ENCODE measurements at places on chromosomes 2 and 18. TPM values are rescaled to one million over a fixed set of nuclear protein-coding genes. Genes with fewer than 3 reads are reported as not detected.
A peak's percentile ranks its signal among the peaks of the same experiment; 100 is the strongest.

DNA sequence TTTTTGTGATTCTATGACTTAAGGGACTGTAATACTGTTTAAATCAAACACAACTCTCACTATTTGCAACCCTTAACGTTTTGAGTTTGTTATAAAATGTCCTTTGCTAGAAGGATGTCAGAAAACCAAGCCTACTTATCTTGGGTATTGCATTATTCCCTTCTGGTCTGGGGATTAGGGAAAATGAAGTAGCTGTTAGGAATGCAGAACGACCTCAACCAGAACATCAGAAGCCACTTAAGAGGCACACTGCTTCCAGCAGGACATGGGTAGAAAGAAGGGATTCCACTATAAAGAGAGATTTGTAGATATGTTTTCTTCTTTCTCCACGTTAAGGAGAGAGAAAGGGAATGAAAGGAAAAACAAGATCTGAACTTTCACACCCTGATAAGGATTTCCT is 101.2 kb downstream of the SETBP1 start:
- H3K36me3 ChIP-seq, result peaks cover 1% of the 10 kb centered on the region
- H3K27me3 ChIP-seq, result no peaks in the 10 kb centered on the region
- H3K27ac ChIP-seq, result peak overlapping the region; percentile 45

- no peaks in the 10 kb centered on the region for H3K36me3 ChIP-seq
- H3K27ac ChIP-seq, result no peak overlapping the region
- no peak overlapping the region for H3K4me3 ChIP-seq
- peaks cover 40% of the 10 kb centered on the region for H3K4me1 ChIP-seq
- H3K27me3 ChIP-seq, result no peaks in the 10 kb centered on the region
These were observed 347.6 kb upstream of the VRK2 start for GRCh38 chr2:57698935-57699449.

- peaks cover 5% of the 10 kb centered on the region for H3K4me1 ChIP-seq
- H3K27me3 ChIP-seq, result no peaks in the 10 kb centered on the region
- H3K4me3 ChIP-seq, result no peak overlapping the region
- H3K27ac ChIP-seq, result no peak overlapping the region
- no peaks in the 10 kb centered on the region for H3K36me3 ChIP-seq
These were observed 62.8 kb downstream of the HDAC4 start for GRCh38 chr2:239337877-239338484.

Gene IL18RAP
- total RNA-seq, result not detected

GRCh38 chr2:73610111-73610510 is 32.1 kb downstream of the NAT8 start:
- no peak for DNase-seq
- no peaks in the 10 kb centered on the region for H3K27me3 ChIP-seq
- no peaks in the 10 kb centered on the region for H3K4me1 ChIP-seq
- H3K27ac ChIP-seq, result no peak overlapping the region

DNA sequence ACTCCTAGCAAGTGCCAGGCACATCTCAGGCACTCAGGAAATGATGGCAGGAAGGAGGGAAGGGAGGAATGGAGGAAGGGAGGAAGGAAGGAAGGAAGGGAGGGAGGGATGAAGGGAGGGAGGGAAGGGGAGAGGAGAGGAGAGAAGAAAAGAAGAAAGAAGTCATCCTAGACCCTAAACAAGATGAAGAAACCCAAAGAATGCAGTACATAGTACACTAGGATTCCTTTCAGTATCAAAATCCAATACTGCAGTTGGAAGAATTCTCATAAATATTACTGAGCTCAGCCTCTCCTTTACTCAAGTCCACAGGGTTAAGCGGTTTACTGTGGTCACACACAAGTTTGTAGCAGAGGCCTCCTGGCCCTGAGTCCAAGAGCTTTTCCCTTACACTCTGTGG is 155.7 kb upstream of the ETAA1 start:
- peaks cover 5% of the 10 kb centered on the region for H3K27me3 ChIP-seq
- DNase-seq, result no peak
- peaks cover 2% of the 10 kb centered on the region for H3K36me3 ChIP-seq
- H3K27ac ChIP-seq, result no peak overlapping the region
- no peaks in the 10 kb centered on the region for H3K4me1 ChIP-seq

Gene METAP1D
- total RNA-seq, result 4.6 TPM

DNA sequence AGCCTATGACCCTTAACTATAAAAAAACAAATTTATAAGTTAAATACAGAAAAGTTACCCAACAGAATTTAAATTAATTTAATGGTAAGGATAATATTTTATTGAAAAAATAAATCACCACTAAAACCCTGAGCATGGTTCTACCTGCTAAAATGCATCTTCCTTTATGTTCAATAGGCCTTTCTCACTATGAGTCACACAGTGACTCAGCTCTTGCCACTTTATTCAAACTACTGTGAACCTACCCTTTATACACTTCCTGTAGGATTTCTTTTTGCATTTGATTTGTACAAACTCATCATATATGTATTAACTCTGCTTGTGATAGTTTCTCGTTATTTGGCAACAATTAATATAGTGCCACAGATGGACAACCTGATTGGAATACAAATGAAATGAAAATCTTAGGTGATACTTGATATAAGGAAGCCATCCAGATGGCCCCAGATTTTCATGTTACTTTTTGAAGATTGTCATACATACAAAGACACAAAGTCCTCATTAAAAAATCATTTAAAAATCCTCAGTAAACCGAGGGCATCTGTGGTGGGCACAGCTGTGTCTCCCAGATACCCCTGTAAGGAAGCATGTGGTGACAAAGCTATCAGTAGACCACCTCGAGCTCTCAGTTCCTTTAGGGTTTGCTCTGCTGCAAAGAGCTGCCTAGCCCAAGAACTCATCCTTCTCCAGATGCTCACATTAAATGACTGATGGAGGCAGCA is 55.2 kb upstream of the COBLL1 start:
- H3K36me3 ChIP-seq, result peaks cover 3% of the 10 kb centered on the region
- no peaks in the 10 kb centered on the region for H3K27me3 ChIP-seq
- H3K27ac ChIP-seq, result peak overlapping the region; percentile 96

DNA sequence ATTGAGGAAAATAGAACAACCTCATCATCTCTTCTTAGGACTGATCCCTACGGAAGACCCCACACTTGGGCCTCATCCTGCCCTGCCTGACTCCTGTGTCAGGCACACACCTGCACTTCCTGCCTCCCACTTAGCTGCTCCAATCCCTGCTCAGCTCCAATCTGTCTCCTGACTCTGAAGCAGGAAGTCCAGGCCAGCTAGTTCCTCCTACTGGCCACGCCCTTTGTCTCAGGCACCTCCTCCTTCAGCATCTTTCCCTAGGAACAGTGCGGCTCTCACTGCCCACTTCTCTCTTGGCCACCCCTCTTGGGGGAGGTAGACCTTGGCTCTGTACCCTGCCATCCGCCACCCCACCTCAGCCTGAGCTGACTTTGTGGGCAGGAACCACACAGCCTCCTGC is 135.8 kb downstream of the CELF4 start:
- H3K27me3 ChIP-seq, result peaks cover 10% of the 10 kb centered on the region
- H3K36me3 ChIP-seq, result no peaks in the 10 kb centered on the region
- H3K4me3 ChIP-seq, result no peak overlapping the region
- H3K4me1 ChIP-seq, result no peaks in the 10 kb centered on the region

Gene TANC1
- total RNA-seq, result 38.2 TPM

DNA sequence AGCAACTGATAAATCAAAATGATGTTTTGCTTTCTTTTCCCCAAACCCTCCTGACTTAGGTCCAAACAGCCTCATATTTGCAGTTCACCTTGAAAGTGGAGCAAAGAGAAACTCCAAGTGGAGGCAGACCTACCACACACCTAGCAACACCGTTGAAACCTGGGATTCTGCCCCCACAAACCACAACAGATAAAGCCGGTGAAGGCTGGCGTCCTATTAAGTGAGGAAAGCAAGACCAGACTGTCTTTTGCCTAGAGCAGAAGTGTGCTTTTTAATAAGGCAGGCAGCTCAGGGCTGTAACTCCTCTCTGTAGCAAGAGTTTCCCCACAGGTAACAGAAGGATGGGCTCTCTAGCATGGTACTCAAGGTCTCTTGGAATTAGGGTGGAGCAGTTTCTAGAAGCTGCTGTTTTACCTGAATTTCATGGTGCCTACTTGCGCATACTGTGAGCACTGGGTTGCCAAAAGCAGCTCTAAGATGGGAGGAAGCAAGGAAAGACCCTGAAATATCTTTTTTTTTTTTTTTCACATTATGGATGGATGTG is 336.9 kb downstream of the BCL11A start:
- no peak overlapping the region for H3K27ac ChIP-seq
- H3K27me3 ChIP-seq, result peaks cover 8% of the 10 kb centered on the region
- H3K36me3 ChIP-seq, result no peaks in the 10 kb centered on the region
- no peak overlapping the region for H3K4me3 ChIP-seq
- no peaks in the 10 kb centered on the region for H3K4me1 ChIP-seq

Gene LYG1
- total RNA-seq, result 0.99 TPM

DNA sequence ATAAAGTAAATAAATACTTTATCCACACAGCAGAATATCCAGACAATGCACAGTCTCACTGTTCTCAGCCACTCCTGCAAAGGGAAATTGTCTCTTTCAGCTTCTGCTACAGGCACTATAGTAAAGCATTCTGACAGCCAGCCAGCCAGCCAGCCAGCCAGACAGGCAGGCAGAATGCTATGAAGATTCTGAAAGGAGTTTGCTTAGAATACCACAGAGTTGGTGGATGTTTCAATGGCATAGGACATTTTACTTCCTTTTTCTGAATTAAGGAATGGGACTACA is 116.1 kb upstream of the CYP26B1 start:
- peaks cover 4% of the 10 kb centered on the region for H3K4me1 ChIP-seq
- no peak overlapping the region for H3K27ac ChIP-seq
- no peak overlapping the region for H3K4me3 ChIP-seq

- no peak for DNase-seq
- no peak overlapping the region for H3K4me3 ChIP-seq
- no peaks in the 10 kb centered on the region for H3K4me1 ChIP-seq
- H3K27ac ChIP-seq, result no peak overlapping the region
These were observed 152.8 kb upstream of the CTAGE1 start for GRCh38 chr18:22570492-22570891.

- no peak for DNase-seq
- no peak overlapping the region for H3K4me3 ChIP-seq
- H3K36me3 ChIP-seq, result no peaks in the 10 kb centered on the region
- H3K27me3 ChIP-seq, result no peaks in the 10 kb centered on the region
- H3K27ac ChIP-seq, result peak overlapping the region; percentile 75
These were observed 113.1 kb downstream of the GATA6 start for GRCh38 chr18:22282311-22283115.

DNA sequence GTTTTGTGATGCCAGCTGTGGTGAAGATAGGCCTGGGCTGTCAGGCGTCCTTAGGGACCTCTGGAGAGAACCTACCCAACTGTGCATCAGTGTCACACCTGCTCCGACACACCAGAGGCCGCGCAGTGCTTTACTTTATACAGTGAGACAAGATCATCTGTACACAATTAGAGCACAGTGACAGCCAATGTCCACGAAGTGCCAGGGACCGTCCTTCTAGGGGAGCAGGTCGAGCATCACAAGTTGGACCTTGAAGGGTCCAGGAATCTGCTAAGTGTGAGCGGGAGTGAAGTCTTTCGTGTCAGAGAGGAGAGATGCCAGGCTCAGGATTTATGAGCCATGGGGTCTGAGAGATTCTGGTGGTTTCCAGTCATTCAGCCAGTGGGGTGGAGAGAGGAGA is 104.2 kb downstream of the TMEM18 start:
- H3K36me3 ChIP-seq, result peaks cover 12% of the 10 kb centered on the region
- H3K4me3 ChIP-seq, result no peak overlapping the region
- no peak overlapping the region for H3K27ac ChIP-seq
- peaks cover 15% of the 10 kb centered on the region for H3K4me1 ChIP-seq
- DNase-seq, result no peak

Gene IFIH1
- total RNA-seq, result 4.2 TPM

Gene GPR45
- total RNA-seq, result not detected

Gene SLC20A1
- total RNA-seq, result 94.5 TPM

DNA sequence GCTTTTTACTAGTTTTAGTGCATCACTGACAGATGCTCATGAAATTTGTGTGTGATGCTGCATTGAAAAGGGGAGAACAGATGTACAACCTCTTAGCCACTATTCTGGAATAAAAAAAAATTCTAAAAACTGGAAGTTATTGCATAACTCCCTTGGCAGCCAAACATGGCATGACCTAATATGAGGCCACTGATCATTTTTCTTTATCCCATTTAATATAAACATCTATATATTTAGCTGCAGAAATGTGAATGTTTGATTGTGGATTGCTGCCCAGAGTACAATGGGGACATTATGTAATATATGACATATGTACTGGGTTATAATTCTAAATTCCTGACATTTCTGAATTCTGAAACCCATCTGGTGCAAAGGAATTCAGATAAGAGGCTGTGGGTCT is 86.5 kb downstream of the CDCA7 start:
- no peak for DNase-seq
- H3K27ac ChIP-seq, result no peak overlapping the region
- H3K36me3 ChIP-seq, result no peaks in the 10 kb centered on the region
- H3K4me3 ChIP-seq, result no peak overlapping the region
- peaks cover 1% of the 10 kb centered on the region for H3K27me3 ChIP-seq

GRCh38 chr2:112879491-112880041 is 31.4 kb upstream of the IL37 start:
- no peaks in the 10 kb centered on the region for H3K27me3 ChIP-seq
- H3K27ac ChIP-seq, result no peak overlapping the region
- DNase-seq, result no peak
- H3K4me3 ChIP-seq, result no peak overlapping the region
- peaks cover 4% of the 10 kb centered on the region for H3K4me1 ChIP-seq
- no peaks in the 10 kb centered on the region for H3K36me3 ChIP-seq

GRCh38 chr2:197804049-197804757 is at the start of gene PLCL1:
Gene PLCL1 (plus strand): TSS chr2:197804593.
- DNase-seq, result peak; percentile 96
- peaks cover 41% of the 10 kb centered on the region for H3K27me3 ChIP-seq
- no peak within 1 kb of the TSS for H3K27ac ChIP-seq
- H3K36me3 ChIP-seq, result no peaks in the 10 kb centered on the region
- peaks cover 15% of the 10 kb centered on the region for H3K4me1 ChIP-seq

Gene CHN1
- total RNA-seq, result 18.4 TPM

DNA sequence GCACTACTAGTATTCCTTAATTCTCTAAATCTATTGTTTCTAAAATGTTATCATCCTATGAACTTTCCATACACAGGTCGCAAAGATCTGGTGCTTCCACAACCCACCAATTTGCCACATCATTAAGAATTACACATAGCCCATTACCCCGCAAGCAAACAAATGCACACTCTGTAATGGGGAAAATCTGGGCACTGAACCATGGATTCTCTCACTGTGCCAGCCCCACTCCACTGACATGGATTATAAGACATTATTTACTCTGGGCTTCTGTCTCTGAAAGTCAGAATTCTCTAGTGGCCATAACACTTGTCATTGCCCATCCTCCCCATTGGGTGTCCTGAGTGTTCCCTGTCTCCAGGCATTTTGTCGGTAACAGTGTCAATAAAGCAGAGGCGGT is 537.1 kb downstream of the EPHA4 start:
- no peak overlapping the region for H3K4me3 ChIP-seq
- no peak for DNase-seq
- H3K36me3 ChIP-seq, result no peaks in the 10 kb centered on the region
- no peaks in the 10 kb centered on the region for H3K27me3 ChIP-seq

DNA sequence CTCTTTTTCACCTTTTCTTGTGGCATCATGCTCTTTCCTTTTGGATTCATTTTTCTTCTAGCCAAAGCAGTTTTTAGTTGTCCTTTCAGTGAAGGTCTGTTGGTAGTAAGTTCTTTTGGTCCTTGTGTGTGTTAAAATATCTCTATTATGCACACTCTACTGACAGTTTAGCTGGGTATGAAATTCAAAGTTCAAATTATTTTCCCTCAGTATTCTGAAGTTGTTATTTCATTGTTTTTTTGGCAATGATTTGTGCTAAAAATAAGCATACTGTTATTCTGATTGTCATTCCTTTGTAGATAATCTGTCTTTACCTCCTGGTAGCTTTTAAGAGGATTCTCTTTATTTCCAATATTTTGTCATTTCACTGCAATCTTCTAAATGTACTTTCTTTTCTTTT is 53.1 kb upstream of the COX7A2L start:
- no peaks in the 10 kb centered on the region for H3K4me1 ChIP-seq
- peaks cover 2% of the 10 kb centered on the region for H3K27me3 ChIP-seq
- H3K36me3 ChIP-seq, result peaks cover 8% of the 10 kb centered on the region
- H3K4me3 ChIP-seq, result no peak overlapping the region
